Right renal cortex interstitium (tissue), 3 donors: ENCODE measurements at places on chromosomes 4 and X. TPM values are rescaled to one million over a fixed set of nuclear protein-coding genes. Genes with fewer than 3 reads are reported as not detected.

DNA sequence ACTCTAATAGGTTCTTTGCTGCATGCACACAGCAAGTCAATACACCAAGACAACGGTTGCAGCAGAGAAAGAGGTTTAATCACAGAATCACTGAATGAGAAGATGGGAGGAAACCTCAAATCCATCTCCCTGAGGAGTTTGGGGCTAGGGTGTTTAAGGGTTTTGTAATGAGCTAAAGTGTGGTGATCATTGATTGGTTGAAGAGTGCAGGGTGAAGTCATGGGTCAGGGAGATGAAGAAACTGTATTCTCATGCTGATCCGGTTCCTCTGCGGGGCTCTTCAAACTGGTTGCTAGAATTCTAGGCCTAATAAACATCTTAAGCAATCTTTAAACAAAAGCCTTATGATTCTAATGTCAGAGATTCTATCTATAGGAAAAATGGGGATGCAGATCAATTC is 432.5 kb upstream of the FAM47C start:
- no peak for DNase-seq

- DNase-seq = no peak
Measured at GRCh38 chrX:134749706-134750445, 91.6 kb upstream of the PLAC1 start.

DNA sequence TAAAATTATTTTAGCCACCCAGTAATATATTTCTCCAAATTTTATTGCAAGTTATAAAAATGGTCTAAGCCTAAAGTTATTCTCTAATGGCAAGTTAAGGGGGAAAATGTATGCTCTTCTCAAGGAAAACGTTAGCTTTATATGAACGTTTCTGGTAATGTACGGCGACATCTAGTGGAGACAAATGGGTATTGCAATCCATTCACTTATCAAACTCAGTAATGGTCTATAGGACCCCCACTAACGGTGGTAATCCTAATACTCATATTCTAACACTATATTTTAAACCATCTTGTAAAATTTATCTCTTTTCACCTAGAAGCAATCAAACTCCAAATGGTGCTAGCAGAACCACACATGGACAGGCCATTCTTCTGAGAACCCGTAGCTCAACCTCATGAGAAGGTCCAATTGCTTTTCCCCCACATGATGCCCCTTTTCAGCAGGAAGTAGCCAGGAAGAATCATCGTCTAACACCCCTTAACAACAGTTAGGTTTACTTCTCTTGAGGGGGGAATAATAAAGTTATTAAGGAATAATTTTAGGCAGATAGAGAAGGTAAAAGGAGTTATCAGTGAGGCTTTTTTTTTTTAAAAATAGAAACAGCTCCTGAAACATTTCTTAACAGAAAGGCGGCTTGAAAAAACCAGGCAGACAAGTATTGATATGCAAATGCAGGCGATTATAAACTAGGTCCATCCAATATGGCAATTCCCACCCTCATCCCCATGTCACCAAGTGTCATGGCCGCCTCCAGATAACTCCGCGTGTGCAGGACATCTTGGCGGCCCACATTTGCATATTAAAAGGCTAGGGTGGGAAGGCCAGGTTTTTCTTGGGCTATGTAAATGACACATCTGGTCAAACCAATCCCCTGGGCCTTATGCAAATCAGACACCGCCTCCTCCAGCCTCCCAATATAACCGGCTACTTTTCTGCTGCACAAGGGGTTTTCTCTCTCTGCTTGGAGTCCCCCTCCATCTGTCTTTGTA is 35.0 kb downstream of the NUDT11 start:
- DNase-seq = peak; percentile 8

GRCh38 chrX:3780564-3780963 is 67.1 kb upstream of the PRKX start:
- DNase-seq = no peak

GRCh38 chrX:72141372-72142004 is 9.8 kb upstream of the RTL5 start:
- DNase-seq = no peak

The OTC gene
- polyA plus RNA-seq = not detected

The TMPRSS11F gene
- not detected for polyA plus RNA-seq

GRCh38 chr4:105145156-105145902 is 1.3 kb upstream of the TET2 start:
- peak; percentile 25 for DNase-seq

The FGG gene
- polyA plus RNA-seq = 1.1 TPM

The GAGE13 gene
- not detected for polyA plus RNA-seq

DNA sequence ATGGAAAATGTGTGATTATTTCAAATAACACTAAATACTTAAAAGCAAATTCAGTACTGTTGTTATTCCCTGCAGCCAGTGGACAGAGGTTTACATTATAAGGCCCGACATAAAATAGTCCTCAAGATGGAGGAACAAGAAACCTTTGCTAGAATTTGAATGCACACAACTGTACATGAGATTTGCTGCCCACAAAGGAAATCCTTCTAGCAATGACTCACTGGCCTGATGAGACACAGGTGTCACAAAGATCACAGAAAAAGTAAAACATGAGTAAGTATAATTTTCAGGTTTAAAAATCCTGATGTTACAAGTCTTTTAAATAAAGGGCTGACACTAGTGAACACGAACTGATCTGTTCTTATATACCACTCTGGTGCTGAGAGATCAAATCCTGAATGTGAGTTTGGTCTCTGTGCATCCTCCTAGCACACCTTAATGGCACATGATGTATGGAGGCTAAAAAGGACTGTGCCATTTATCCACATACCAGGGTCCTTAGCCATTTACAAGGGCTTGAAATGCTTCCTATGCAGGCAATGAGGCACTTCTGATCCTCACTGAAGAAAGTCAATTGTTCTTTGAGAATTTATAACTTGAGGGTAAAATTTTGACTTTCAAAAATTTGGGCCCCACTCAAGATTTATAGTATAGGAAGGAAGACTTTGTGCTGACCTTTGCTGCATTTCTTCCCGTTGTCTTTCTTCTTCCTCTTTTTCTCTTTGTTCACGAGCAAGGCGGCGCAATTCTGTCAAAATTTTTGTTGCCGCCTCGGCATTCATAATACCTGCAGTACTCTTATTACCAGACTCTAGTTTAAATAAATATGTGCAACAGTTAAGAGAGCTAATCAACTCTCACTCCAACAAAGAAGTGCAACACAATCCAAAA is 23.0 kb downstream of the MAP7D3 start:
- no peak for DNase-seq

GRCh38 chr4:75598390-75598789 is 31.9 kb downstream of the CDKL2 start:
- no peak for DNase-seq

The GPC4 gene
- 22.5 TPM for polyA plus RNA-seq

DNA sequence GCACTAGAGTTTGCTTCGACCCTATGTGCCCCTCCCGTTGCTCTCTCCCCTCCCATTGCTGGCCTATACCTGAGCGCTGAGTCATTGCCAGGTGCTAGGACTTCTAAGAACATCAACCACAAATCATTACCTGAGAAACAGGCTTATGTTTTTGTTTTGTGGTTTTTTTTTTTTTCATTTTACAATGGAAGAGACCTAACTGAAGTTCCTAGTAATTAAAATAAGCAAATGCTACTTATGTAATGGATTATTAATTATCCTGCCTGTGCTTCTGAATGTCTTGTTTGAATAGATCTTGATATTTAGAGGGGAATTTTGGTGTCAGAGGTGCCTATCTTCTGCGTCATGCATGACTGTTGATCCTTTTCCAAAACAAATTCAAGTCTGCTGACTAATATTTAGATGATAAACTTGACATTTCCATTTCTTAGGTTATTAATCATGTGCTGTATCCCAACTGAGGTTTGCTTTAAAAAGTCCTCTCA is 275.4 kb upstream of the CPEB2 start:
- DNase-seq = no peak

GRCh38 chr4:87321888-87322287 is 794 bp downstream of the HSD17B13 start:
- DNase-seq = no peak

DNA sequence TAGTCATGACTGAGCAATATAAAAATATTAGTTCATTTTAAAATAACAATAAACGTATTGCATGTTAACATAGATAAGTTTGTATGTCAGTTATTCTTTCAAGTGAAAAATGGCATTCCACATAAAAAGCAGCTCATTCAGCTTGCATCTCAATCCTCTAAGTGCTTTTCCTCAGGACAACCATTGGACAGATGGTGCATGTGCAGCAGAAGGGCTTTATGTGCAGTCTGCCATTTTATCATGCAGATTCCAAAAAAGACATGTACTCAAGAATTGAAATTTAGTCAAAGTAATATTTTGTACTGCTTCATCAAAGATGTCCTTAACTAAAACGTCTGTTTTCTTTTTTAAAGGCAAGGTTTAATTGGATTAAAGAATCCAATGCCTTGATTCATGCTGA is 93.4 kb downstream of the RS1 start:
- DNase-seq = no peak

GRCh38 chr4:22237155-22237751 is 278.6 kb downstream of the ADGRA3 start:
- DNase-seq = no peak

The ARX gene
- polyA plus RNA-seq = not detected

GRCh38 chr4:148023512-148024181 is 291.8 kb downstream of the ARHGAP10 start:
- DNase-seq = no peak

DNA sequence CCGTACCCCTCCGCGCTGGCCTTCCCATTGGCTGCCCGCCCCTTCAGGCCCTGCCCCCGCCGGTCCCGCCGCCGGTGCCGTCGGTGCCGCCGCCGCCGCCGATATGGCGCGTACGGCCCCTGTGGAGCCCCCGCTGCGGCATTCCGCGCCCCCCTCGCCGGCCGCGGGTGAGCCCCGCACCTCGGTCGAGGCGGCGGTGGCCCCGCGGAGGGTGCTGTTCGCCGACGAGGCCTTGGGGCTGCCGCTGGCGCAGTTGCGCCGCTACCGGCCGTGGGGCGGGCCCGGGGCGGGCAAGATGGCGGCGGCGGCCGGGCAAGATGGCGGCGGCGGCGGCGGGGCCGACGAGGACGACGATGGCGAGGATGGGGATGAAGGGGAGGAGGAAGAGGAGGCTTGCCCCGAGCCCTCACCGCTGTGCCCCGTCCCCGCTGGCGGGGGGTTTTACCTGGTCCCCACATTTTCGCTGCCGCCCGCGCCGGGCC is at the start of gene PPP1R3F:
Gene PPP1R3F, plus strand, starts transcription at position 27 of the 482 bp plus-strand sequence. Its CDS starts 77 bp downstream, at position 104.
- DNase-seq = no peak

- no peak for DNase-seq
Measured at GRCh38 chr4:138494931-138495330, 252.8 kb upstream of the SLC7A11 start.

GRCh38 chr4:102390438-102390837 is 45.2 kb upstream of the SLC39A8 start:
- DNase-seq = no peak

GRCh38 chr4:688854-689681 is at the start of gene SLC49A3:
Gene SLC49A3 (minus strand): TSS chr4:689151. CDS start chr4:689127, 24 bp downstream.
- DNase-seq = no peak

DNA sequence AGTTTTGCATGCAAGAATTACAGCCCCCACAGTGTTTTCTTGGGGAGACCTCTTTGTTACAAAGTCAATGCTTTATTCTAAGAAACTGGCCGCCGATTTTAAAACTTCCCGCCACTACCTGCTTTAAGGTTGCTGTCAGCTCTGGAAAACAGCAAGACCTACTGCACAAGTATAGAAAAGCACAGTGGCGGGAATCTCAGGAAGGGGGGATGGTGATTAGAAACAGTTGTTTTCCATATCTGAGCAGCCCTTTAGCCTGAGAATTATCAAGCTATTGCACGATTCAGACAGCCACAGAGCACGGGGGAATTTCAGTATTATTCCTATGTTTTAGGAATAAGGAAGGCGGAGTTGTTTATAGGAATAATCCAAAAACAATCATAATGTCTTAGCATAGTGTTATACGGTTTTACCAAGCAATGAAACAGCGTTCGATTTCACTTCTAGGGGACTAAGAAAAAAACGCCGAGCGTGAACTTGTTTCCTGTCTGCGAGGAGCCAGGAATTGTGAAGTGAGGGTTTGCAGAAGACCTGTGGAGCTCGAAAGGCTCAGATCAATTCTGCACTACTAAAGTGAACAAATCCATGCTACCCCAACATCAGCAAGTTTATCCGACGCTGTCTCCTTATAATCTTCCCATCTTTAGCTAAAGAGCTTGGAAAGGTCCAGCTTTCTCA is 81.3 kb downstream of the HMGN5 start:
- no peak for DNase-seq
